ENCODE measurements at places on chromosomes 2 and 18. TPM values are rescaled to one million over a fixed set of nuclear protein-coding genes. Genes with fewer than 3 reads are reported as not detected.
A peak's percentile ranks its signal among the peaks of the same experiment; 100 is the strongest.

DNA sequence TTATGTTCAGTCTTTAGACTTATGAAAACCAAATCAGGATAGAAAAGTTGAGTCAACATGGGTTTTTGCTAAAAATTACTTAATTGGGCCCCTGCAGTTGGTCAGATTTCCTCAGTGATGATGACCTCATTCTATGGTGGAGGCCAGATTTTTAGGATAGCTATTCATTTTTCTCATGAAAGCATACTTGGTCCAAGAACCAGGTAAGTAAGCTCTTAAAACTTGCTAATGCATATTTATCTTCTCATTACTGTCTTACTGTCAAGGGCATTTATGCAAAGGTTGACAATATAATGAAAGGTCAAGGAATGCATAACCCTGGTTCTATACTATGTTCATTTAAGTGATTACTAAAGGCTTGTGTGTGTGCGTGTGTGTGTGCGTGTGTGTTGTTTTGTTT is 650.6 kb downstream of the SATB2 start:
- DNase-seq, result no peak

DNA sequence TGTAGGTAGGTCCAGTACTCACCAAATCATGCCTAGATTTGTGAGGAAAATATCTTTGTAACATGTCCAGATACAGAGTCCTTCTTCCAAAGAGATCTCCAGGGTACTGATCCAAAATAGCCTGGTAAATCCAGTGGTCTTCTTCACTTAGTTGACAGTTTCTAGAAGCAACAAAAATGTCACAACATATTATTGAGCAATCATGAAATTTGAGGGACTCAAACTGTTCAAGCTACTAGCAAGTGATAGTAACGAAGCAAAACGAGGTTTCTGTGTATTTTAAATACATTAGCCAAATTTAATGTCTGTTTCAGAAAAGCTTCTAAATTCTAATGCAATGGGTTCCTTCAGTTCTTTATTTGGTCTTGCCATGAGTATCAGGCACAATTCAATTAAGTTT is 142.8 kb downstream of the CCDC148 start:
- DNase-seq, result no peak

DNA sequence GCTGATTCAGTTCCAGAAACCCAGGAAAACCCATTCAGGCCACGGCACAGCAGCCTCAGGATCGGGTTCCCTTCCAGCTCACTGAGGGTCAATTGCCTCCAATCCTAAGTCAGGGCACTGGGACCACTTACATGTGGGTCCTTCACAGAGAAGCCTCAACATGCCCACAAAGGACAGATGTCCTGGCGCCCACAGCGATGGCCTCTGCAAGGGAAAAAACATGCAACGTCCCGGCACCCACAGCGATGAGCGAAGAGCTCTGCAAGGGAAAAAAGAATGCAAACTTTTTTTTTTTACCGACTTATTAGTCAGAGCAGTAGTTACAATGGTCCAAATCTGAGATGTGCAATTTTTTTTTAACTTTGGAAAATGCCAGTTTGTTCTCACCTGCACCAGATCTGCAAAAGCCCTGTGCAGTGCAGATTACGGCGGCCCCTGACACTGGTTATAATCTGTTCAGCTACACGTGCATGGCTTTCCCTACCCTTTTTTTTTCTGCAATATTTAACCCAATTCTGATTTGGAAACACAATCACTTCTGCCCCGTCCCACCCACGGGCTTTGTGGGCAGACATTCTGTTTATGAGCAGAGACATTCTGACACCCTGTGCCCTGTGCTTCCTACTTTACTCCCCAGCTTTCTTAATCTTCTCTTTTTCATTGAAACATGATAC is 159.3 kb upstream of the SALL3 start:
- no peak for DNase-seq

GRCh38 chr18:32271672-32272208 is 81.9 kb downstream of the MEP1B start:
- DNase-seq, result peak; percentile 70

- DNase-seq, result no peak
These were observed 32.5 kb downstream of the GREB1 start for GRCh38 chr2:11566383-11566782.

Gene RTP5
- 30.2 TPM for polyA plus RNA-seq

GRCh38 chr2:180672377-180672776 is 308.0 kb upstream of the UBE2E3 start:
- no peak for DNase-seq

GRCh38 chr2:207375207-207375875 is 154.4 kb upstream of the CREB1 start:
- DNase-seq, result no peak

- no peak for DNase-seq
These were observed 12.0 kb upstream of the IMPACT start for GRCh38 chr18:24414349-24415003.

- no peak for DNase-seq
These were observed 899.7 kb upstream of the GCFC2 start for GRCh38 chr2:76610451-76610850.

DNA sequence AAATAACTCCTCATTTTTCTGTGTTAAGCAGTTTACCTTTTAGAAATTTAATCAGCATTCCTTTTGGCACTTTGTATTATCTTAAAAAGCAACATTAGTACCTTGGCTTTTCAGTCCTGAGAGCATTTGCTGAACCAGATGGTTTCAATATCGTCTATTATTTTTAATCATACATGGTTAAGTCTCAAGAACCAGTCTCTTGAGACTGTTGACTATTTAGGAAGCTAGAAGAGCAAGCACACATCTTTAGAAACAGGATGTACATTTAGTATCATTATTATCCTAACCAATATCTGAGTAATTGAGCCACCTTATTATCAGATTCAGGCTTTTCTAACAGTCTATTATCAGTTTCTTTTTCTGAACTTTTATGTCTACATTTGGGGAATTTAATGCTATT is 28.2 kb upstream of the ZEB2 start:
- no peak for DNase-seq

Gene COL4A3
- polyA plus RNA-seq, result 2.0 TPM

Gene GALNT5
- polyA plus RNA-seq, result 0.08 TPM

Gene MOB1A
- 35.5 TPM for polyA plus RNA-seq

Gene IHH
- 0.39 TPM for polyA plus RNA-seq

Gene NYAP2
- 5.8 TPM for polyA plus RNA-seq

- DNase-seq, result no peak
These were observed 3.6 kb downstream of the PCYOX1 start for GRCh38 chr2:70261501-70261900.

DNA sequence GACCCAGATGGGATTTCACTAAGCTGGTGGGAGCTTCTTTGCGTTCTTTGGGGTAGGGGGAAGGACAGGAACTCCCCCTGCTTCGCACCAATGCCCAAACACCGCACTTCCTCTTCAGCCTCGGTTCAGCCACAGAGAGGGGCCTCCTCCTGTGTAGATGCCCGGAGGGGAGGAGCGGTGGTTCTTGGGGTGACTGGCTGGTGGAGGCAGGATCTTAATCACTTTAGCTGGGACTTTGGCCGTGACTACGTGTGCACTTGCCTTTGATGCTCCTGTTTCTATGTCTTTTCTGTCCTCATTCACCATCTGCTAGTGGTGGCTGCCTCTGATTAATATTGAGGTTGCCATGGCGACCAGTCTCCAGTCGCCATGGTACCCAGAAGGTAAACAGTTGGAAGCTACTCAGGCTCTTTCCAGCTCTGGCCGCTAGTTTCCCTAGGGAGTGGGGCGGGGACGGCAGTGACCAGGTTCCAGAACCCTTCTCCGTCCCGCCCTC is 1.9 kb downstream of the CNGA3 start:
- DNase-seq, result peak; percentile 76

DNA sequence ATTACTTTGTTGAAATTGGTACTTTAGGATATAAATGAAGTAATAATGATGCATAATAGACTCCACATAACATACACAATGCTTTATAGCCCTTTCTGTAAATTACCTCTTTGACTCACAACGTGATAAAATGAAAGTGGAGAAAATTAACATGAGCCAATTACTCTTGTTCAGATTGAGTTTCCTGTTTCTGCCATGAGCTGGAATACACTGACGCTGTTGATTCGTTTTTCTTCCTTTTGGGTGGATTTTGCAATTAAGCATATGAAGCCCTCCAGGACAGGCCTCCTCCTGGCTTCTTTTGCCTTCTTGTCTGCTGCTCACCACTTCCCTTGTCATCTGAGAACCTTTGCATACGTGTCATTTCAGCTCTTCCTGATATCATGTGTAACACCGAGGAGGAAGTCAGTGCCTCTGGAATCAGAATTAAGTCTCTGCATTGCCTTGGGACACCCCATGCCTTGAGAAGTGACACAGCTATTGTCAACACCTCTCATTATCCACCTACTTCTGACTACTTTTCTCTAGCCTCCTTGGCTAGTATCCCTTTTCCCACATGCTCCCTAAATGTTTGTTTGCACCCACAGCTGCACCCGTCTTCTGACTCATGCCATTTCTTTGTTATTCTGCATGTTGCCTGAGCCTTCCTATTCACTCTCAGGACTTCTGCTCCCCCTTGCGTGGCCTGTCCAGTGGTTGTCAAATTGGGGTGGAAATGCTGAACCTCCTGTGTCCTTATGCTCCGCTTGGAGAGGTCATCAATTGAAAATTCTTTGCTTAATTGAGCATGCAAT is 134.1 kb downstream of the FMNL2 start:
- no peak for DNase-seq

GRCh38 chr2:102657770-102658169 is 38.4 kb downstream of the SLC9A2 start:
- no peak for DNase-seq

All from spinal cord (tissue), 10 donors.